ENCODE measurements at places on chromosomes 1 and 21. TPM values are rescaled to one million over a fixed set of nuclear protein-coding genes. Genes with fewer than 3 reads are reported as not detected.

Gene MPL
- 0.09 TPM for total RNA-seq

Gene SPRR3
- total RNA-seq: not detected

DNA sequence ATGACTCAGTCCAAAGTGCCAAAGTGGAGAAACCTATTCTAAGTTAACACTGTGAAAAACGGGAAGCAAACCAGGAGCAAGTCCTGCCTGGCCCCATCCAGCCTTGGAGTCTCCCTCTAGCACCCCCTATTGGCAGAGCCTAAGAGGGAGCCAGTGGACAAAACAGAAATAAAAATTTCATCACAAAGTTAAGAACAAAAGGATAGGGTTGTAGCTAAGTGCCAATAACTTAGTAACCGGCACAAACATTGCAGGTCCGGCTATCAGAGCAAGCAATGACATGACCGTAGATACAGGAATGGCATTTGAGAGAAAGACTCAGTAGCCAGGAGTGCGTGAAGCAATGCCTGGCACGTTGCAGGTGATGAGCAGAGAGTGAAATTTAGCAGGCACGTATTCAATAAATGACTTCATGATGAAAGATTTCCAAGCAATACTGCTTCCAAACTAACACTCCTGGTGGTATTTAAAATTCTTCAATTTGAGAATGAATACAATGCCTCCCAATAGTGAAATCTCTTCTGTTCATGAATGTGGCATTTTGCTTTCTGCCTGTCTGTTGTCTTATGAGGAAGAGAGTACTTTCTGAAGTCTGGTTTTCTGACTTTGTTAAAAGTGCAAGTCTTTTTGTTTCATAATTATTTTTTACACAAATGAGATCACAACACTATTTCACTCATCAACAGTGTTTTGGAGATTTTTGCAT is 391.0 kb downstream of the OMA1 start:
- DNase-seq: peak; percentile 7
- no peaks in the 10 kb centered on the region for H3K4me1 ChIP-seq
- no peak overlapping the region for H3K27ac ChIP-seq

DNA sequence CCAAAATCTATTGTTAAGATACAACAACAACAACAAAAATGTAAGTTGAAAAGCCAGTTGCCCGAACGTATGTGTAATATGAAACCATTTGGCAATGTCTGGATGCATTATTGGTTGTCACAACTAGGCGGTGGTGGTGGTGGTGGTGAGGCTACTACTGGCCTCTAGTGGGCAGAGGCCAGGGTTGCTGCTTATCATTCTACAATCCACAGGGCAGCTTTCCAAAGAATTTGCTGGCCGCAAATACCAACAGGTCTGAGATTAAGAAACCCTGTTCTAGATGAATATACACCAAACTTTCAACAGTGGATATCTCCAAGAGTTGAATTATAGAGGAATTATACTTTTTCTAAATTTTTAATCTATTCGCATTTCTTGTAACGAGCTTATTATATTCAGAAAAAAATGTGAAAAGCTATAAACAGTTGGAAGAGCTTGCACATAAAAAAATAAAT is 26.8 kb upstream of the ZNF697 start:
- no peaks in the 10 kb centered on the region for H3K36me3 ChIP-seq
- no peak overlapping the region for H3K27ac ChIP-seq
- H3K4me3 ChIP-seq: no peak overlapping the region
- H3K4me1 ChIP-seq: peaks cover 7% of the 10 kb centered on the region
- no peaks in the 10 kb centered on the region for H3K27me3 ChIP-seq

- DNase-seq: no peak
- H3K36me3 ChIP-seq: peaks cover 27% of the 10 kb centered on the region
- H3K4me3 ChIP-seq: no peak overlapping the region
Observed at GRCh38 chr1:44655609-44656008, 18.7 kb downstream of the TMEM53 start.
